ENCODE measurements at places on chromosomes 5 and 9. TPM values are rescaled to one million over a fixed set of nuclear protein-coding genes. Genes with fewer than 3 reads are reported as not detected.

The REEP2 gene
- total RNA-seq = 0.44 TPM

The ANKRD34B gene
- total RNA-seq = not detected

The GARIN3 gene
- total RNA-seq = not detected

- H3K27ac ChIP-seq = no peak overlapping the region
- no peaks in the 10 kb centered on the region for H3K4me1 ChIP-seq
- no peaks in the 10 kb centered on the region for H3K27me3 ChIP-seq
- no peak overlapping the region for H3K4me3 ChIP-seq
These were observed 57.2 kb downstream of the ELAVL2 start for GRCh38 chr9:23768861-23769260.
